Hematopoietic multipotent progenitor cell treated with erythropoietin and hydrocortisone succinate and interleukin-3 and kit ligand, for 6 days (in vitro differentiated cells): ENCODE measurements at places on chromosomes 11 and 22.

DNA sequence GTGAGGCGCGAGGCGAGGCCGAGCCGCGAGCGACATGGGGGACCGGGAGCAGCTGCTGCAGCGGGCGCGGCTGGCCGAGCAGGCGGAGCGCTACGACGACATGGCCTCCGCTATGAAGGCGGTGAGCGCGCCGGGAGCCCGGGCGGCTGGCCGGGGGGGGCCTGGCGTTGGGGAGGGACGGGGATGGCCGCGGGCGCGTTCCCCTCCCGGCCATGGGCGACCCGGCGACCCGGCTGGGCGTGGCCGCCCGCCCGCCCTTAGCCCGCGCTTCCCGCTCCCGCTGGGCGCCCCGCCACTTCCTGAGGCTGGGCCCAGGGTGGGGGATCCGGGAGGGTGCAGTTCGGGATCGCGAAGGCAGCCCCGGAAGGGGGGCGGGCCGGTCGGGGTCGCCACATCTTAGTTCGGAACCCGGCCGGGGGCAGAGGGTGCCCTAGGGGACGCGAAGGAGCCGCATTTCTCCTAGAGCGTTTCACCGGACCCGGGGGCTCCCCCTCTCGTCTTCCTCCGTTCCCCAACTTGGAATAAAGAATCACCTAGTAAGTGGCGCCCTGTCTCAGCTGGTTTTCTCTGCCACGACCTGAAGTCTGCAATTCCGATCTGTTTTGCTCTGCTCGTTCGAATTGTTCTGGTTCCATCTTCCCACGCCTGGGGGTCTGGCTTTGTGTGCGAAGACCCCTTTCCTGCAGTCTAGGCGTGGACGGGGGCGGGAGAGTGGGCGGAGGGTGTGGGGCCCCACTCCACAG lies 536 bp downstream of the YWHAH start:
- DNase-seq = peak; percentile 57

- DNase-seq = no peak
Measured at GRCh38 chr11:35650467-35650866, 12.1 kb upstream of the TRIM44 start.

- peak; percentile 82 for DNase-seq
Measured at GRCh38 chr11:10742460-10743208, 8.4 kb upstream of the CTR9 start.

GRCh38 chr11:15622231-15622890 lies 507.6 kb downstream of the INSC start:
- no peak for DNase-seq

GRCh38 chr22:23274146-23274526 lies 93.8 kb downstream of the BCR start:
- DNase-seq = no peak

- DNase-seq = no peak
Measured at GRCh38 chr11:35295751-35296150, 123.6 kb downstream of the SLC1A2 start.

DNA sequence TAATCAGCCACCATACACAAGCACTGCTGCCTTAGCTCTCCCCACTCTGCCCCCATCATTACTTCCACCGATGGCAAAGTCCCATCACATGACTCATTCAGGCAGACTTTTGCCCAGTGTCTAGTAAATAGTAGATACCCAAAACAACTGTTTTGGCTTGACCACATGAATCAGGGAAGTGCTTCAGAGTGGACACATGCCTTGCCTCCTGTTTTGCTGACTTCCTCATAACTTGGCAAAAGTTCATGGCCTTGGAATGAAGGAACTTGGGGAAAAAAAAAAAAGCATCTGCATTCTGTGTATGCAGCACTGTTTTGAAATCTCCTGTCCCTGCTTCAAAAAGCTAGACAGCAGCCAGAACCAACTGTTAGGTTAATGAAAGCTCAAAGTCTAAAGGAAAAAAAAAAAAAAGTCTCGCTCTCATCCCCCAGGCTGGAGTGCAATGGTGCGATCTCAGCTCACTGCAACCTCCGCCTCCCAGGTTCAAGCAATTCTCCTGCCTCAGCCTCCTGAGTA lies 335.3 kb downstream of the FAM181B start:
- DNase-seq = no peak

DNA sequence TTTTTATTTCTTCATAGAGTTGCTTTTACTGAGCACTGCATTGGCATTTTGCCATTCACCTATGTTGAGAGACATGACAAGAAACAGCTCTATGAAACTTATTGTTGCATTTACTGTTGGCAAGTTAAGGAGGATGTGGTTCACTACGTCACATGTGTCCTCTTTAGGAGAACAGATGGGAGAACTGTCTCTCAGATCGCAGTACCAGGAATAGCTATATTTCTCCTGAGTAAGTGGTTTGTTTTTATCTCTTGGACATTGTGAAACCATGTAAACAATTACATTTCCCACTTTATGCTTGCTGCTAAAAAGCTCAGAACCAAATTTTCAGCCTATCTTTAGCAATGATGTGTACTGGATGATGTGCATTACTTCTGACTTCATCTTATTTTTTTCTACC lies 34.8 kb upstream of the PSMA1 start:
- DNase-seq = peak; percentile 66

GRCh38 chr11:67098799-67099429 lies 20.1 kb upstream of the KDM2A start:
- no peak for DNase-seq

GRCh38 chr11:110070176-110070575 lies 23.0 kb upstream of the ZC3H12C start:
- no peak for DNase-seq

DNA sequence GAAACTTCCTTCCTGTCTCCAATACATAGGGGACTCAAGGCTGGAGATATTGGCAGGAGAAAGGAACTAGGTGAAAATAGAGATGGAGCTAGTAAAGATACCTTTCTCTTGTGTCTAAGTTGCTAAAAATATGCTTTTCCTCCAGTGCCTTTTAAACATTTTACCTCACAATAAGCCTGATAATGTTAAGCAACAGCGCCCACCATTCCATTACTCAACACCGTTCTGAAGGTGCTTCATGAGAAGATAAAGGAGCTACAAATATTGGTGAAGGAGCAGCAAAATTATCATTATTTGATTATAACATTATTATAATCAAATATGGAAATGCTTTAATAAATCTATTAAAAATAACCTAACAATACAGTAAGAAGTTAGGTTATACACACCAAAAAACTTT lies 83.6 kb upstream of the BARX2 start:
- DNase-seq = no peak

- no peak for DNase-seq
Measured at GRCh38 chr11:64035576-64035975, at the start of gene FLRT1. Gene FLRT1, plus strand, starts transcription at chr11:64035931. Its CDS starts 80,337 bp downstream, at chr11:64116268.

DNA sequence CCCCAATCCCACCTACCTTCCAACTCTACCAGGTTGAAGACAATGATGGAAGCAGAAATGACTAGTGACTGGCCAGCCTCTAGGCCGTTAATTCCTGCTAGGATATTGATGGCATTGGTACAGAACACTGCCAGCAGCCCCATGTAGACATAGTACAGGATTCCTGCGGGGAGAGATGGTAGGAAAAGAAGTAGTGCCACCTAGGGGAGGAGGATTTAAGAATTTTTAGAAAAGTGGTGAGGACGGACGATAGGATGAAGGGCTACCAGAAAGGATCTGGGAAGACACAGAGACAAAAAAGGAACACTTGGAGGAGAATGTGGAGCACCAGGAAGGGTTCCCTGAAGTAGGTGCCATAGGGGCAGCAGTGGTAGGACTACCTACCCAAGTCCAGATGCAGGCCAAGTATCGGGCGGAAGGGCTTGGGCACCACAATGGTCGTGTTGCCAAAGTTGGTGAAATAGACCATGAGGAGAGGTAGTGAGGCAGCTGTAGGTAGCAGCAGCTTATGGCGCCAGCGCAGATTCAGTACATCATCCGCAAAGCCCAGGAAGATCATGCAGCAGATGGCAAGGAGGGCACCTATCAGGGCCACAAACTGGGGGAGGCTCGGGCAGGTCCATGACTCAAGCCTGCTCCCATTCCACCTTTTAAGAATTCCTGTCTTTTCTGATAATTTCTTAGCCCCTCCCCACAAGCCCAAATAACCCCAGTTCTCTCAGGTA lies 1.2 kb downstream of the DPAGT1 start:
- peak; percentile 76 for DNase-seq

- no peak for DNase-seq
Measured at GRCh38 chr11:62577046-62577714, 3.5 kb upstream of the EEF1G start.

DNA sequence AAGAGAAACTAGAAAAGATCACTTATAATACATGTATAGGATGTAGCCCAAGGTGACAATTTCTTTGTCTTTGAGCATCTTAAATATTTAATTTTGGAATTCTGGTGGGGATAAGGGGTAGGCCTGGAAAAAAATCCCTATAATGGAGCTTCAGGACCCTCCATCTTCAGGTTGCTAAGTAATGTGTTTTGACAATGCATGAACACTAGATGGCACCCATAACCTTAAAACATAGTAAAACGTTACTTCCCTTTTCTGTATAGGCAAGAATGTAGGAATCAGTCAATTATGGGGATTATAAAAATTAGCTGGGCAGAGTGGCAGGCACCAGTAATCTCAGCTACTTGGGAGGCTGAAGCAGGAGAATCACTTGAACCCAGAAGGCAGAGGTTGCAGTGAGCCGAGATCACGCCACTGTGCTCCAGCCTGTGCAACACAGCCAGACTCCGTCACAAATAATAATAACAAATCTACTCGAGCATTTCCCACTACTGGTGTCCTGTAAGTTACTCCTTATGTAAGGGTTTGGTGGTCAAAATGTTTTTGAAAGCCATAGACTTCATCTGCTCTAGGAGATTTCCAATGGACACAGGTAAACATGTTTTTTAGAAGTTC lies 541.9 kb upstream of the CCDC90B start:
- DNase-seq = peak; percentile 73

DNA sequence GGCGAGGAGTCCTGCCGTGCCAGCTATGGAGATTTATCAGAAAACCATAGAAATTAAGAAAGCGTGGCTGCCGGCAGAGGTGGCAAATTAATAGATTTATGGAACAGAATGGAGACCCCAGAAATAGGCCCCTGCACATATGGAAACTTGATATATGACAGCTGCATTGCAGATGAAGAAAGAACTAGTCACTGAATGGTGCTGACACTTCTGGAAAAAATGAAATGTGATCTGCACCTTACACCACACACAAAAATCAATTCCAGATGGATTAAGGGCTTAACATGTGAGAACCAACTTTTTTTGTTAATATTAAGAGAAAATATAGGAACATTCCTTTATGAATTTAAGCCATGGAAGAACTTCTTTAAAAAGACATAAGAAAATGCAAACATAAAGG lies 40.3 kb upstream of the TSKU start:
- no peak for DNase-seq

DNA sequence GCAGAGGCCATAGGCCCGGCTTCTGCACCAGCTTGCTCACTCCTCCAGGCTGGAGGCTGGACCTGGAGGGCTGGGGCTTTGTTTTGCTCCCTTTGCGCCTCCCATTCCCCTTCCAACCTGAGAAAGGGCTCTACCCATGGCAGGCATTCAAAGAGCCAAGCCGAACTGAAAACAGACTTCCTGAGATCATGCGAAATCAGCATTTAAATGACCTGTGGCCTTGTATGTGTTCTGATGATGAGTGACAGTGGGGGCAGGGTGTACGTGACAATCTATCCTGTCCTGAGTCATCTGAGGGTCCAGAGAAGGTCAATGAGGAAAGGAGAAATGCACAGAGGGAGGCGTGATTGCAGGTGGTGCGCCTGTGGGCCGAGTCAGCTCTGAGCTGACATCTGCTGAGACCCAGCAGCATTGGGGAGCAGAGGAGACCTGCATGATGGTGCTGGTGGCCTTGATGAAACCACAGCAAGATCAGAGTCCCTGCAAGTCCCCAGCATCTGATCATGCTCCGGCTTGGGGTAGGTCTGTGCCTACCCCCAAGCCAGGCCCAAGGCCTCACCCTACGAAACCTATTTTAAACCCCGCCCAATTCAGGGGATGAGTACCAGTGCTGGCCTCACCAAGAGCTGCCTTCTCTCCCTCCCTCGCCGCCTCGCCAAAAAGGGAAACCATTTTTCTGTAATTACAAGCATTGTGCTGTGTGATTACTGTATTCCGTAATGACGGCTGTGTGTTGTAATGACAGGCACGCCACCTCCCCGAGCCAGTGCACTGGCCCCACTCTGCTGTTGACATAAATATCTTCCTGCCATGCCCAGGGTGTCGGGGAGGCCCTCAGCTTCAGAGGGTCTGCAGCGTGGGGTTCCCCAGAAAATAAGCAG lies 95.2 kb upstream of the ANO1 start:
- no peak for DNase-seq

DNA sequence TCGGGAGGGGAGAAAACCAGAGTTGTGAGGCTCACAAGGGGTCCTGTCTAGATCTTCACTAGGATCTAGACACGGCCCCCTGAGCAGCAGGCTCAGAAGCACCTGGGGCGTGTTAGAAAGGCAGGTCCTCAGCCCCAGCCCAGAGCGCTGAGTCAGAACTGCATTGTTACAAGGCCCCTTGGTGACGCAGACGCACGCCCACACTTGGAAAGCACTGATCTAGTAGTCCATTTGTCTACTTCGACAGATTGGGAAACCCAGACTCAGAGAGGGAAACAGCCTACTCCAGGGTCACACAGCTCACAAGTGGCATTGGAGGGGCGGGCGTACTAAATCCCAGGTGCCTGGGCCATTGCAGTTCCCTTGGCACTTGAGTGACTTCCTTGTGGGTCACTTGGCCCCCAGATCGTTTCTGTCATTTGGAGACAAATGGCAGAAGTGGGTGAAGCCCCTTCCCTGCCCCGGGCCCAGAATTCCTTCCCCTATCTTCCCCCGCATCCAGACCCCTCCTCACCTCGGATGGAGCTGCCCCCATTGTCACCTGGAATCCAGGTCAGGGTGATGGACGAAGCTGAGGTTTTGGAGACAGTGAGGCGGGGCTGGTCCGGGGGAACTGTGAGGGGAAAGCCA lies 110.8 kb downstream of the CEP164 start:
- no peak for DNase-seq

DNA sequence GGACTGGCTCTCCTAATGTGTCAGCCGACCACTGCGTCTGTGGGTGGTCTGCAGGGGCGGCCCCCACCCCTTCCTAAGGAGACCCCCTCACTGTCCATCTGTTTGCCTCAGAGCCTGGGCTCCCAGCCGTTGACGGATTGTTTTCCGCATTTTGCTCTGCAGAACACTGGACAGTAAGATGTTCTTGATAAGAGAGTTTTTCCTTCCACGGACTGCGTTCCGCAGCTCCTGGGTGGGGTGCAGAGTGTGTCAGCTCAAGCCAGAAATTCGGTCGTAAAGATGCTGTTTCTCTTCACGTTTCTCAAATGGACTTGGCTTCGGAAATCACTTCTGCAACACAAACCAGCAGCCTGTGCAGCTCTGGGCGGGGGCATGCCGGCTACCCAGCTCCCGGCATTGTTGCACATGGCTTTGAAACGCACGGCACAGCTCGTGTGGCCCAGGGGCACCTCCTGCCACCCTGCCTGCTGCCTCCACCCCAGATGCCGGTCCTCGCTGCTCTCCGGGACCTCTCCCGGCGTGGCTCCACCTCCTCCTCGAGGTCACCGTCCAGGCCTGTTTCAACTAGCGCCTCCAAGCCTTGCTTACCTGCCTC lies 2.9 kb upstream of the MRGPRG start:
- DNase-seq = no peak

GRCh38 chr11:126423154-126423553 lies 67.7 kb downstream of the ST3GAL4 start:
- DNase-seq = no peak

DNA sequence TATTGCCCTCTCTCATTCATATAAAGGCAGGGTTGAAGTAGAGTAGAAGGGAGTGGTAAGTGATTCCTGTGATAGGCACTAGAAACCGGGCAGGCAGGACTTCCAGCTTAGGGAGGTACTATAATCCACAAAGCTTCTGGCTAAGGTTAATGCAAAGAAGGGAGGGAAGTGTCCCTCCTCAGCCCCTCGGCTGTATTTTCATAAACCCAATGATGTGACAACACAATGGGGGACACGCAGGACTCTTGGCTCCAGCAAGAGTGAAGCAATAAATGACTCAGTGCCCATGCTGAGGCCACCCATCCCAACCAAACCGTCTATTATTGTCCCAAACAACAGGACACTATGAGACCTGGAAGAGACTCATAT lies 90.7 kb downstream of the ETS1 start:
- no peak for DNase-seq
